Stimulated activated CD4-positive, alpha-beta T cell treated with anti-CD3 and anti-CD28 coated beads, Interleukin-4, amount 100 ng/mL, for 4 hours (primary cell): ENCODE measurements at places on chromosomes 12 and 14.

DNA sequence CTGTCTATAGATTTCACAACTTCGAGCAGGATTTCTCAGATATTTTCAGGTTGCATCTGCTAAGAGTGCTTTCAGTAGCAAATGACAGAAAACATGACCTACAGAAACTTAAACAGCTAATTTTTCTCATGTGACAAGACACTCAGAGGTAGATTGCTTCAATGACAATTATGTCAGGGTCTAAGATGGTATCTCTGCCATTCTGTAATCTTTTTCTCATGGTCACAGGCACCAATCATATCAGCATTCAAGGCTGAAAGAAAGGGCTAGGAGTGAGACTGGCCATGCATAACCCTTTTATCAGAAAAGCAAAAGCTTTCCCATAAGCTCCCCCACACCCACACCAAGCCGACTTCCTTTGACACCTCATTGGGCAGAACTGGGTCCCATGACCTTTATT, 450.5 kb upstream of the FAR2 start:
- DNase-seq = no peak

- peak; percentile 76 for DNase-seq
Observed at GRCh38 chr14:75050852-75051555, at the start of gene MLH3. Gene MLH3 (minus strand): TSS chr14:75051467. CDS start chr14:75049655, 1,812 bp downstream.

- DNase-seq = no peak
Observed at GRCh38 chr12:108667349-108667748, 33.7 kb upstream of the SELPLG start.

- DNase-seq = no peak
Observed at GRCh38 chr14:32809255-32809654, 129.4 kb upstream of the NPAS3 start.

- DNase-seq = no peak
Observed at GRCh38 chr14:91249841-91250616, 5.5 kb upstream of the GPR68 start.

DNA sequence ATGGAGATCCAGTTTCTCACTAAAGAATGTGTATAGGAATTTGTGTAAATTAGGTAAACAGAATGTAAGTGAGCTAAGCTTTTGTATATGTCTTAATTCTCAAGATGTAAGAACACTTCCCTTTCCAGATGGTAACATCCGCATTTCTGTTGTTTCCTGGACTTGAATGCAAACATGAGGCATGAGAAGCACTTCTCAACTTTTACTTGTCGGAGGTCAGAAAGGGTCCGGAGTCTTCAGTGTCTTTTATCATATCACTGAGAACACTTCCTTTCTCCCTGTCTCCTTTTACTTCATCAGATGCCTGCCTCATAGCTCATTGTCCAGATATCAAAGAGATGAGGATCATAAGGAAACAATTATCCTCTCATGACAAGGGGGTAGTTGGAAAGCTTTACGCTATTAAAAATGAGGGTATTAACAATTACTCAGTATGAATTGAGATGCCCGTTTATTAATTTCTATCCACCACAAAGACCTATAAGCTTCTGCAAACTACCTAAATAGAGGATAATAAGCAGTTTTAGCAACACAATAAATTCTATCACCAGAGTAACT, 214.1 kb upstream of the FLRT2 start:
- no peak for DNase-seq

DNA sequence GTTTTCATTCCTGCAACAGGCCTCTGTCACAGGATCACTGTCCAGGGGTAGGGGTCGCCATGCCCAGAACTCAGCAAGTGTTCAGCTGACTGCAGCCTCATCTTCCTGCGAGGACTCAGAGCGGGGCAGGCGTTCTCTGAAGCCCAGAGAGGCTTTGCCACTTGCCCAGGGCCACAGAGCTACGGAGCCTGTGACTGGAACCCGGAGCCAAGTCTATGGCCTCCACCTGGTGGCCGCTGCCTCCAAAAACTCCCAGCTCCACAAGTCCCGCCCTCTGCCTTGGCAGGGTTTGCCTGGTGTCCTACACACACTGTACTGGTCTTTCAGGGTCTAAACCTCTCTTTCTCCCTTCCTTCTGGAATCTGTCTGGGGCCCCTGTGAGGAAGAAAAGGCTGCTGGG, 8.7 kb upstream of the PPP1R13B start:
- DNase-seq = no peak

GRCh38 chr14:24058951-24059475, 7.2 kb downstream of the CARMIL3 start:
- DNase-seq = no peak

DNA sequence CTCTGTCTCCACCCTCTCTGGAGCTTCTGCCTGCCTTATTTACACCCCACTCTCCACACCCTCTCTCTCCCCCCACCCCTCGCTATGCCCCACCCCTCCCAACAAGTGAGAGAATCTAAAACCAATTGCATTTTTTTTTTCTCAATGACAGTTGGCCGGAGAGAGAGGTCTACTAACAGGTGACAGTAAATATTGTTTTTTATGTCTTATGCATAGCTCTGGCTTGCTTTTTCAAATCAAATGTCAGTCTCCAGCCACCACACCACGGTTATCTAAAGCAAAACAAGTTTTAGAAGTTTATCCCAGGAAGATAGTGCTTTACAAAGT, at the start of gene KCNC2:
Gene KCNC2, minus strand, starts transcription at position 28 of the 327 bp plus-strand sequence.
- DNase-seq = no peak

DNA sequence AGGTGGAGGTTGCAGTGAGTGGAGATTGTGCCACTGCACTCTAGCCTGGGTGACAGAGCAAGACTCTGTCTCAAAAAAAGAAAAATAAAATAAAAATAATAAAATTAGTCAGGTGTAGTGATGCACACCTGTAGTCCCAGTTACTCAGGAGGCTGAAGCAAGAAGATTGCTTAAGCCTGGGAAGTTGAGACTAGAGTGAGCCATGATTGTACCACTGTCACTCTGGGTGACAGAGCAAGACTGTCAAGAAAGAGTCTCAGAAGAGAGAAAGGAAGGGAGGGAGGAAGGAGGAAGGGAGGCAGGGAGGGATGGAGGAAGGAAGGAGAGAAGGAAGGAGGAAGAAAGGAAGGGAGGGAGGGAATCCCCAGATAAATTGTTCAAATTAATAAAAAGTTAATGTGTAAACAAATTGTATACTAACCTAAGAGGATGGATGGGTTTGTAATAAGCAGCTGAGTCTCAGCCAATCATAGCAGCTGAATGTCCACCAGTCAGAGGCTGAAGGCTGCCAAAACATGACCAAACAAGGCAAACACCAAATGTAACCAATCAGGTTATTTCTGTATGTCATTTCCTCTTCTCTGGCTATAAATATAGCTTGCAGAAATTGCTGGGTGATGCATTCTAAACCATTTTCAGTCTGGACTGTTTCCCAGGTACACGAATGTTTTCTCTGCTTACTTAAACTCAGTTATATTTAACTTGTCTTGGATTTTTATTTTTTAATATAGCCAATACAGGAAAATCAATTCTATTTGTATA, 6.1 kb upstream of the CDCA4 start:
- no peak for DNase-seq

DNA sequence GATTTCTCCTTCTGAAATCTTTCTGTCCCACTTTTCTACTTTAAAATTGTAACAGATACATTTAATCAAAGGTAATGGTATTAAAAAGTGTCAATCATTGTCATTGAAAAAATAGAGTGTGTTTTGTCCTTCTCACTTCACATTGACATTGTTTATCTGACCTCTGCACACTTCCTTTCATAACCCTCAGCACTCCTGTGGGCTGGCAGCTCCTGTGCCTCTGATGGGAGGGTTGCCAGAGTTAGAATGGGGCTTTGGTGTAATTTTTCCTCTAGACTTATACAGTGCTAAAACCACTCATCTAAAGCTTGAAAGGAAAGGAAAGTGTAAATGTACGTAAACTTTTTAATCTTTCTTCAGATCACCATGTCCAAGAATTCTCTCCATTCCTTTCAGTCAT, 23.7 kb downstream of the KCNA1 start:
- DNase-seq = no peak

- DNase-seq = no peak
Observed at GRCh38 chr12:4738541-4738940, 18.3 kb downstream of the GALNT8 start.

GRCh38 chr12:51915951-51916350, 8.6 kb downstream of the ACVRL1 start:
- no peak for DNase-seq

- no peak for DNase-seq
Observed at GRCh38 chr12:10214136-10214894, 1.6 kb downstream of the GABARAPL1 start.

DNA sequence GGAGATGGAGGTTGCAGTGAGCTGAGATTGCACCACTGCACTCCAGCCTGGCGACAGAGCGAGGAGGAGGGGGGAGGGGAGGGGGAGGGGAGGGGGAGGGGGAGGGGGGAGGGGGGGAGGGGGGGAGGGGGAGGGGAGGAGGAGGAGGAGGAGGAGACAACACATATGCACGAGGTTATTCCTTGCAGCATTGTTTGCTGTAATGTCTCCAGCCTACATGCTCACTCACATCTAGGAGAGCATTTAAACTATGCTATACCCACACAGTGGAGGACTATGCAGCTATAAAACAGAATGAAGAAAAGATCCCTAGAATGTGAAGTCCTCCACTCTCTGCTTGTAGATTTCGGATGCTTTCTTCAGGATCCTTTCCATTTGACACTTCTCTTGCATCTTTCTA, 3.5 kb upstream of the HIGD1C start:
- no peak for DNase-seq

DNA sequence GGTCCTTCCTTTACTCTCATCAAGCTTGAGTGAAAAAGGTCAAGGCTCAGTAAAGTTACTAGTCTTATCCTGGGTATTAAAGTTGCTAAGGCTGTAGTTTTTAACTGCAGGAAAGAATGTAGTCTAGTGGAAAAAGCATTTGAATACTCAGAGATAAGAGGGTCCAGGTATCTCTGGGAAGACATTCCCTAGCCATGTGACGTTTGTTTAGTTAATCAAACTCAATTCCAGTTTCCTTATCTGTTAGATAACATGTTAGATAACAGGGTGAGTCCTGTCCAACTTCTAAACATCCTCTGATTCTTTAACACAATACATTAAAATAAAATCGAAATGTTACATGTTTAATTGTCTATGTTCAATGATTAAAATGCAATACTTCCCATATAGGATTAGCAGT, 720.7 kb upstream of the LMO3 start:
- DNase-seq = no peak

GRCh38 chr14:104428333-104428851, 151.2 kb upstream of the C14orf180 start:
- DNase-seq = no peak

DNA sequence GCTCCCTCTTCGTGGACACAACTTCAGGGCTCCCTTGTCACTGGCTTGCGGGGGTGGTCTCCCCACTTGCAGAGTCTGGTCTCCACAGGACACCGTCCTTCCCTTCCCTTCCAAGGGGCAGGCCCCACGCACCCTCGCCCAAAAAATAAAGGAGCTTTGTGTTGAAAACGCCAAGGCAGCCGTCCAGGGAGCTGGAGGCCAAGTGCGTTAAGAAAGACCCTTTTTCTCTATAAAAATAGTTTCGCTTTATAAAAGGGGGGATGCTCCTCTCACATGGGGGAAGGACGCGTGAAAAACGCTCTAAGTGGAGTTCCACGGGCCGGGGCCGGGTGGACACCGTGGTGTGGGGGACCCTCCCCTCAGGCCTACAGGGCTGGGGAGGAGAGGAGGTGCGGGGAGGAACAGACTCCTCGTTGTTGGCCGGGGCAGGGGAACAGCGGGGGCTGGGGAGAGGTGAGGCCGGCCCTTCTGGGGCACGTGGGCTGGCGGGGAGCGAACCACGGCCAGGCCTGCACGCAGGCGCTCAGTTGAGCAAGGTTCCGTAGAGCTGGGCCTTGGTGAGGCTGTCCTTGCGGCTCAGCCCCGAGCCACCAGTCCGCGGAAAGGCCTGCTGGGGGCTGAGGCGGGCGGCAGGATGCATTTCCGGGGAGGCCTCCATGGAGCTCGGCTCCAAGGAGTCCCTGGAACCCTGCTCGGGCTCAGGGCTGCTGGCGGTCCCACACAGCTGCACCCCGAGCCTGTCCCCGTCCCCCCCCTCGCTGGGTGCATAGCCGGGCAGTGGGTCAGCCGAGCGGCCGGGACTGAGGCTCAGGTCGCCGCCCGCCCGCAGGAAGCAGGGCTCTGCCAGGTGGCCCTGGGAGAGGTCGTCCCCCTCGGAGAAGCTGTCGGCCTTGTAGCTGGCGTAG, 49.5 kb downstream of the BEGAIN start:
- no peak for DNase-seq

- DNase-seq = no peak
Observed at GRCh38 chr12:94144781-94145180, 3.6 kb upstream of the PLXNC1 start.

DNA sequence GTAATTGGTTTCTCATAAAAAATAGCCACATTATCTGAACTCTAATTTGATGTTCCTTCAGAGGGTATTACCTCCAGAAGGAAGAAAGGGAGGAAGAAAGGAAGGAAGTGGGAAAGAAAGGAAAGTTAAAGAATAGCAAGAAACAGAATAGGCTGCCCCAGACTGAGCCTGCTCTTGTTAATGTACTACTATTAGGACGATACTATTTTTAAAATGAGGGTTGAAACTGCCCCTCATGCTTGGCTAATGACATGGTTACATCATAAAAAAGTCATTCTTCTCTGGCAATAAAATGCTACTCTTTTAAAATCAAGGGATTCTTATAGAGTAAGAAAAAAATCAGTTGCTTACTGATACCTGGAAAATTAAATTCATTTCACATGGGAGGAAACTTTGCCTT, 253.0 kb downstream of the KTN1 start:
- DNase-seq = no peak

GRCh38 chr14:72863216-72864006, 30.5 kb downstream of the DPF3 start:
- no peak for DNase-seq

- DNase-seq = no peak
Observed at GRCh38 chr12:126537961-126538530, 1472.8 kb downstream of the AACS start.

DNA sequence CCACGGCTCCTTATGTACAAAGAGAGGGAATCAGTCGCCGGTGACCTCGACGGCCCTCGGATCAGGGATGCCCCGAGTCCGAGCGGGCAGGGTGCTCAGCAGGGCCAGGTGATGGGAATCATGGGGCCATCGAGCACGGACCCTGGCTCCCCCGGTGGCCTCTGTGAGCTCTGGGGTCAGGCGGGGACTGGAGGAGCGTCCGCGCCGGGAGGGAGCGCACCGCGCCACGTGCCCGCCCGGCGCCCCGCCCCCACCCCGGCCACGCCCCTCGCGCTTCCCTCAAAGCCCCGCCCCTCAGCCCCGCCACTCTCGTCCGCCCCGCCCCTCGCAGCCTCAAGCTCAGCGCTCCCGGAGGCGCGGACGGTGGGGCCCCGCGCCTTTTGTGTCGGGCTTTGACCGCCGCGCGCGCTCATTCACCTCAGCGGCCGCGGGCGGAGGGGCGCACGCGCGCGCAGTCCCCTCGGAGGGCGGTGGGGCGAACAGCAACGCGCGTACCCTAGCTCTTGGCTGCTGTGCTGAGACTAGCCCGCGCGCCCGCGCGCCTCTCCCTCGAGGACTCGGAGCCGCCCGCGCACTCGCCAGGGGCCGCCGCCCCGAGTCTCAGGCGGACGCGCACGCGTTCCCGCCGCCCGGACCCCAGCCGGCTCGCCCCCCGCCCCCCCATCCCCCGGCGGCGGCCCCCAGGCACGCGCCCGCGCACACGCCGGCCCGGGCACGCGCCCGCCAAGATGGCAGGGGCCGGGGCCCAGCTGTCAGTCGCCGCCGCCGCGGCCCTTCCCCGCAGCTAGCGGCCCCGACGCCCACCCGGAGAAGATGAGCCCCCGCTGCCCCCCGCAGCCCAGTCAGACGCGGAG, 93.9 kb upstream of the EVL start:
- DNase-seq = peak; percentile 88

GRCh38 chr14:23115039-23115731, 3.9 kb downstream of the CEBPE start:
- no peak for DNase-seq

GRCh38 chr12:43653289-43653915, 101.4 kb upstream of the ADAMTS20 start:
- DNase-seq = no peak
